ENCODE measurements at places on chromosomes 2 and 18. TPM values are rescaled to one million over a fixed set of nuclear protein-coding genes. Genes with fewer than 3 reads are reported as not detected.
A peak's percentile ranks its signal among the peaks of the same experiment; 100 is the strongest.

SH2D6 gene
- not detected for total RNA-seq

IL36A gene
- total RNA-seq = not detected

LYPD6B gene
- 2.2 TPM for total RNA-seq

LRATD1 gene
- total RNA-seq = 2.3 TPM

TUBA3D gene
- 0.21 TPM for total RNA-seq

RNF144A gene
- total RNA-seq = 15.1 TPM

SOX11 gene
- total RNA-seq = 56.5 TPM

KHK gene
- 20.5 TPM for total RNA-seq

GRCh38 chr2:87401726-87402345, 346.1 kb upstream of the PLGLB2 start:
- no peak overlapping the region for H3K27ac ChIP-seq
- no peaks in the 10 kb centered on the region for H3K27me3 ChIP-seq
- no peaks in the 10 kb centered on the region for H3K4me1 ChIP-seq
- H3K36me3 ChIP-seq = no peaks in the 10 kb centered on the region

DNA sequence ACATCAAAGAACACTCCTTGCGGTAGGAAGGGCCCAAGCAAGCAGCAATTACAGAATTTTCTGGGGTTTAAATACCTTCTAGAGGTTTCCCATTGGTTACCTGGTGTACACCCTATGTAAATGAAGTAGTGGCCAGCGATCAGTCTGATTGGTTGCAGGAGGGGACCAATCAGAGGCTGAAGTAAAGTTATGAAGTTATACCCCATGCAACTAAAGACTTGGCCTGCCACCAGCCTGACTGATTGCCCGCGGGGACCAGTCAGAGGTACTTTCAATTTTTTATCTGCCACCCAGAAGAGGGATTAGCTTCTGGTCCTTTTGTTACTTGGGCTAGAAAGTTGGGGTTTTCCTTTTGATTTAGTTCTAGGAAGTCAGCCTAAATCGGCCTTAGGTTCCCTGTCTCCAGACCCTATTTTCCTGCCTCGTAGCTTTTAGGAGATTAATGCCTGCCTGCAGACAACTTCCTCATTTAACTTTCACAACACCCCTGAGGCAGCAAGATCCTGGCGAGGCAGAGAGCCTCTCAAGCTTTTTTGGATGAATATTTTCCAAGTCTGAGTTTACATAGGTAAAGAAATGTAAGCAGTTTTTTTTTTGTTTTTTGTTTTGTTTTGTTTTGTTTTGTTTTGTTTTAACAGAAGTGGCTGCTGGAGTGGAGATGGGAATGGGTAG, 1.5 kb upstream of the DGUOK start:
- no peak for DNase-seq
- no peaks in the 10 kb centered on the region for H3K36me3 ChIP-seq
- no peak overlapping the region for H3K4me3 ChIP-seq
- no peaks in the 10 kb centered on the region for H3K27me3 ChIP-seq

- no peaks in the 10 kb centered on the region for H3K4me1 ChIP-seq
- H3K27me3 ChIP-seq = 0 out of 2 replicates have a peak, but pooled peaks cover 3% of the 10 kb centered on the region
- H3K4me3 ChIP-seq = no peak overlapping the region
- H3K27ac ChIP-seq = no peak overlapping the region
- DNase-seq = no peak
- H3K36me3 ChIP-seq = no peaks in the 10 kb centered on the region
Measured at GRCh38 chr2:26822877-26823276, 25.1 kb upstream of the DPYSL5 start.

GRCh38 chr2:6957031-6957714, 40.0 kb downstream of the RNF144A start:
- DNase-seq = no peak
- H3K4me1 ChIP-seq = no peaks in the 10 kb centered on the region
- no peak overlapping the region for H3K4me3 ChIP-seq
- H3K36me3 ChIP-seq = no peaks in the 10 kb centered on the region
- H3K27ac ChIP-seq = no peak overlapping the region

DNA sequence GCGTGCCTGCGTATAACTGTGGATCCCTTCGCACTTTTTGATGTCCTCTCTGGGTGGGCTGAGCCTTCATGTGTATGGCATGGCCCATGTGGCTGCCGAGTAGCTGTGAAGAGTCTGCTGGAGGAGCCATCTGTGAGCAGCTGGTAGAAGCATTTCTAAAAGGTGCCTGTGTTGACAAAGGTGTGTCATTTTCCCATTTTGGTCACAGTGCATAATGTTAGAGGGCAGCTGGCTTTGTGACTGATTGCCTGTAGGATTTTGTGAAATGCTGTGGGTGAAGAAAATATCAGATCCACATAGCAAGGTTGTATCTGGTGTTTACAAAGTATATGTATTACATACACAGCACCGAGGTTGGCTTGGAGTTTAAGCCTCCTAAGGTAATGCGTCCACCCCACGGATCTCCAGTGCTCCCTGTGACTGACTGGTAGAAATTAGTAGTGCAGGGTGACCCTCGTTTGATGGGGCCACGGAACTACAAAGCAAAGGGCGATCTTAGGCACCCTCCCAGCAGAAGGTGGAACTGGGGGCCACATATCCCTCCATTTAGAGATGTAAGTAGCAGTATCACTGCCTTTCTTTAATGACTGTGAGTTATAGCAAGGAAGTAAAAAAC, 16.5 kb downstream of the GATA6 start:
- no peak overlapping the region for H3K4me3 ChIP-seq
- no peaks in the 10 kb centered on the region for H3K4me1 ChIP-seq
- H3K27ac ChIP-seq = no peak overlapping the region
- H3K27me3 ChIP-seq = no peaks in the 10 kb centered on the region
- no peak for DNase-seq

GRCh38 chr2:237664151-237664550, 36.8 kb downstream of the LRRFIP1 start:
- no peak overlapping the region for H3K27ac ChIP-seq
- H3K36me3 ChIP-seq = no peaks in the 10 kb centered on the region
- H3K4me1 ChIP-seq = peaks cover 8% of the 10 kb centered on the region
- H3K4me3 ChIP-seq = no peak overlapping the region

DNA sequence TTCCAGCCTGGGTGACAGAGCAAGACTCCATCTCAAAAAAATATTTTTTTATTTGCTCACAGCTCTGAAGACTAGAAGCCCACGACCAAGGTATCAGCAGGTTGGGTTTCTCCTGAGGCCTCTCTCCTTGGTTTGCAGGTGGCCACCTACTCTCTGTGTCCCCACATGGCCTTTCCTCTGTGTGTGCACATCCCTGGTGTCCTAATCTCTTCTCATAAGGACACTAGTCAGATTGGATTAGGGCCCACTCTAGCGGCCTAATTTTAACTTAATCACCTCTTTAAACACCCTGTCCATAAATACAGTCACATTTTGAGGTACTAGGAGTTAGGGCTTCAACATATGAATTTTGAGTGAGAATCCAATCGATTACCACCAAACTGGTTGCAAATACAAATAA, 2.0 kb upstream of the RAB3GAP1 start:
- H3K27ac ChIP-seq = no peak overlapping the region
- peaks cover 3% of the 10 kb centered on the region for H3K4me1 ChIP-seq
- no peak overlapping the region for H3K4me3 ChIP-seq
- DNase-seq = no peak

- no peaks in the 10 kb centered on the region for H3K27me3 ChIP-seq
- no peak overlapping the region for H3K27ac ChIP-seq
- no peak overlapping the region for H3K4me3 ChIP-seq
Measured at GRCh38 chr2:118148133-118148532, 59.9 kb downstream of the INSIG2 start.

GRCh38 chr2:9169349-9170107, 37.1 kb upstream of the ASAP2 start:
- no peak for DNase-seq
- H3K4me3 ChIP-seq = no peak overlapping the region
- no peaks in the 10 kb centered on the region for H3K36me3 ChIP-seq
- no peak overlapping the region for H3K27ac ChIP-seq
- no peaks in the 10 kb centered on the region for H3K4me1 ChIP-seq
- H3K27me3 ChIP-seq = no peaks in the 10 kb centered on the region

DNA sequence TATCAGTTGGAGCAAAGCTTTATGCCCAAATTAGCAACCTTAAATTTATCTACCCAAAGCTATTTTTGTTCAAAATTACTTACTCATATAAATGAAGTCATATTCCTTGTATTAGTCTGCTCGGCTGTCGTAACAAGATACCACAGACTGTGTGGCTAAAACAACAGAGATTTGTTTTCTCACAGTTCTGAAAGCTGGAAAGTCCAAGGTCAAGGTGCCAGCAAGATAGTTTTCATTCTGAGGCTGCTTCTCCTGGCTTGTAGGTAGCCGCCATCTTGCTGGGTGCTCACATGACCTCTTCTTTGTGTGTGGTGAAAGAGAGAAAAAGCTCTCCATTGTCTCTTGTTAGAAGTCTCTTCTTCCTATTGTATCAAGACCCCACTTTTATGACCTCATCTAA, 15.7 kb upstream of the DPP10 start:
- no peaks in the 10 kb centered on the region for H3K36me3 ChIP-seq
- DNase-seq = no peak
- H3K27me3 ChIP-seq = no peaks in the 10 kb centered on the region
- H3K4me3 ChIP-seq = no peak overlapping the region

GRCh38 chr2:88218981-88219380, 48.8 kb downstream of the THNSL2 start:
- H3K4me3 ChIP-seq = no peak overlapping the region
- no peaks in the 10 kb centered on the region for H3K36me3 ChIP-seq
- peaks cover 4% of the 10 kb centered on the region for H3K4me1 ChIP-seq
- peaks cover 3% of the 10 kb centered on the region for H3K27me3 ChIP-seq
- DNase-seq = no peak
- H3K27ac ChIP-seq = no peak overlapping the region

- no peaks in the 10 kb centered on the region for H3K36me3 ChIP-seq
- peak overlapping the region; percentile 94 for H3K4me3 ChIP-seq
- H3K27ac ChIP-seq = no peak overlapping the region
- H3K4me1 ChIP-seq = no peaks in the 10 kb centered on the region
- DNase-seq = no peak
Measured at GRCh38 chr2:201644001-201644400, 698 bp upstream of the TMEM237 start.

DNA sequence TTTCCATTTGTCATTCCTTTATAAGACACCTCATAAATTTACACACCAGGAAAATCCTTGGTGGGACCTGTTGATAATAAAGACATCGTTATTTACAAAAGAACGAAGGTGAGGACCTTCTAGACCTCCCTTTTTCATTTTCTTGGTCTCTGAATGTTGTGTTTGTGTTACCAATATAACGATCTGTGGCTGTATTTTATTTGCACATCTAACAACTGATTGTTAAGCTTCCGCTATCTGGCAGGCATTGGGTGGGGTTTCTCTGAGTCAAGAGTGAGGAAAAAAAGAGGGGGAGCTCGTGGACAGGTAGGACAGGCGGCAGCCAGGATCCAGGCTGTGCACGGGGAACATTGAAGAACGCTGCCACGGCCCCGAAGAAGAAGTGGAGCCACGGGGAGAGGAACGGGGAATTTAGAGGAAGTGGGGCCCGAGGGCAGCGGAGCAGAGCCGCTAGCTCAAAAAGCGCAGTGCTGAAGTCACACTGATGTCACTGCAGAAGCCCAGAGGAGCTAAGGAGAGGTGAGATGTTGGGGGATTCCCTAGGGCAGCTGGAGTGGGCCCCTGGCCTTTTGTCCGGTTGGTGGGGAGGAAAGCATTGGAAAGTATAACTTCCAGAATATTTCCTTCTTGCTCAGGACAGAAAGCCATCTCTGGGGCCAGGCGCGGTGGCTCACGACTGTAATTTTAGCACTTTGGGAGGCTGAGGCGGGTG, 20.9 kb upstream of the DNMT3A start:
- no peak overlapping the region for H3K4me3 ChIP-seq
- H3K27ac ChIP-seq = no peak overlapping the region
- peaks cover 9% of the 10 kb centered on the region for H3K4me1 ChIP-seq
- peaks cover 31% of the 10 kb centered on the region for H3K27me3 ChIP-seq
- DNase-seq = no peak
- H3K36me3 ChIP-seq = no peaks in the 10 kb centered on the region

GRCh38 chr2:36168115-36168514, 187.5 kb upstream of the CRIM1 start:
- H3K4me1 ChIP-seq = no peaks in the 10 kb centered on the region
- no peak for DNase-seq
- H3K27me3 ChIP-seq = no peaks in the 10 kb centered on the region
- no peak overlapping the region for H3K27ac ChIP-seq

DNA sequence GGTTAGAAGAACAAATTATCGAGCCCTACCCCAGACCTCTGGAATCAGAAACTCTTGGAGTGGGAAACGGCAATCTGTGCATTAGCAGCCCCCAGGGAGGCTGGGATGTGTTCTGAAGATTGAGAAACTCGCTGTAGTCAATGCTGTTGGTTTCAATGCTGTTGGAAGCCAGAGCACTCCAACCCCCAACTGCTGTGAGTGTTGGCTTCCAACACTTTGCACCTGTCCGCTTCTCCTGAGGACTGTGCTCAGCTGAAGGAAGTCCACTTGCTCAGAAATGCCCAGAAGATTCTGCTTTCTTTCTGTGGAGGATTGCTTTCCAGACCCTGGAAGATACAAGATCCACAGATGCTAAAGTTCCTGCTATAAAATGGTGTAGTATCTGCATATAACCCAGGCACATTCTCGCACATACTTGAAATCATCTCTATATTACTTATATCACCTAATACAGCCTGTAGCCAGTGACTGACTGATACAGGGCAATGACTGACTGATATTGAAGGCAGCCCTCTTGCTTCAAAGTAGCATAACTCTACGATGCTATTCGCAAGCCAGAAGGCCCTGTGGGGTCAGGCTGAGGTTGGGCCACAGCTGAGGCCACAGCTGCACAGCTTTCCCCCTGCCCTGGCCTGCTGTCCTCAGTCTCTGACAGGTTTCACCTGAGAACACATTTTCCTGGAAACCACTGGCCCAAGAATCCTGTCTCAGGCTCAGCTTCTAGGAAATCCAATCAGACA, 757.7 kb upstream of the ID2 start:
- no peaks in the 10 kb centered on the region for H3K4me1 ChIP-seq
- H3K4me3 ChIP-seq = no peak overlapping the region
- DNase-seq = no peak
- H3K27me3 ChIP-seq = no peaks in the 10 kb centered on the region
- no peak overlapping the region for H3K27ac ChIP-seq

DNA sequence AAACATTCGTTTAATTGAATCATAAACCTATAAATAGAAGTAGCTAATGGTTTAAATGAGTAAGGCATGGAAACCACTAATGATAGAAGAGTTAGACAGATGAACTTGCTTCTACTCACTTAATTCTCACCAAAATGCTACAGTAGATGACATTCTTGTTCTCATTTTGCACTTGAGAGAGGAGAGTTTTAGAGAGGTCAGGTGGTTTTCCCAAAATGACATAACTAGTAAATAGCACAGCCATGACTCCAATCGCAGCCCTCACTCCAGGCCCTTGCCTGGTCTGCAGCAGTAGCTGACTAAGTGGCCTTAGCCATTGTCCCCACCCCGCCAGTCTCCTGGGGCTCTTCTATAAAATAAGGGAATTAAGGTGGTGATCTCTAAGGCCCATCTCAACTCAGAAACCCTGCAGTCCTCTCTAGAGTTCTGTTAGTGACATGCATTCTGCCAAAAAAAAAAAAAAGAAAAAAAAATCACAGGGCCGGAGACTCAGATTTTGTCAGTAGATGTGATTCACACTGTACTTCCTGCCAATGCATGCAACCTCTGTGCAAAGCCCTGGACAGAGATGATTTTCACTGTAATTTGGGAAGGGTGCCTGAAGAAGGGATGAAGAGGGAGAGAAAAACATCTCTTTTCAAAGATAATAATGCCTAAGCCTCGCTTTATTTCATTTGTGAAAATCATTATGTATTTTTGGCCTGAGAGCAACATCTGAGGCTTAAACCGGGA, 221.8 kb downstream of the ANAPC1 start:
- H3K27ac ChIP-seq = no peak overlapping the region
- H3K36me3 ChIP-seq = no peaks in the 10 kb centered on the region
- DNase-seq = no peak
- no peak overlapping the region for H3K4me3 ChIP-seq

- peaks cover 6% of the 10 kb centered on the region for H3K36me3 ChIP-seq
- H3K27me3 ChIP-seq = no peaks in the 10 kb centered on the region
- H3K4me3 ChIP-seq = no peak overlapping the region
Measured at GRCh38 chr2:10775021-10775780, 37.4 kb downstream of the PDIA6 start.

All from H1 (cell line).